Activated CD4-positive, CD25-positive, alpha-beta regulatory T cell treated with anti-CD3 and anti-CD28 coated beads, Interleukin-2, amount 50 U/mL, for 72 hours (primary cell): ENCODE measurements at places on chromosomes 5 and 9.

GRCh38 chr9:96057155-96057554 is 181.7 kb downstream of the ERCC6L2 start:
- no peak for DNase-seq

- no peak for DNase-seq
These were observed 24.9 kb upstream of the CEP120 start for GRCh38 chr5:123448017-123448617.

DNA sequence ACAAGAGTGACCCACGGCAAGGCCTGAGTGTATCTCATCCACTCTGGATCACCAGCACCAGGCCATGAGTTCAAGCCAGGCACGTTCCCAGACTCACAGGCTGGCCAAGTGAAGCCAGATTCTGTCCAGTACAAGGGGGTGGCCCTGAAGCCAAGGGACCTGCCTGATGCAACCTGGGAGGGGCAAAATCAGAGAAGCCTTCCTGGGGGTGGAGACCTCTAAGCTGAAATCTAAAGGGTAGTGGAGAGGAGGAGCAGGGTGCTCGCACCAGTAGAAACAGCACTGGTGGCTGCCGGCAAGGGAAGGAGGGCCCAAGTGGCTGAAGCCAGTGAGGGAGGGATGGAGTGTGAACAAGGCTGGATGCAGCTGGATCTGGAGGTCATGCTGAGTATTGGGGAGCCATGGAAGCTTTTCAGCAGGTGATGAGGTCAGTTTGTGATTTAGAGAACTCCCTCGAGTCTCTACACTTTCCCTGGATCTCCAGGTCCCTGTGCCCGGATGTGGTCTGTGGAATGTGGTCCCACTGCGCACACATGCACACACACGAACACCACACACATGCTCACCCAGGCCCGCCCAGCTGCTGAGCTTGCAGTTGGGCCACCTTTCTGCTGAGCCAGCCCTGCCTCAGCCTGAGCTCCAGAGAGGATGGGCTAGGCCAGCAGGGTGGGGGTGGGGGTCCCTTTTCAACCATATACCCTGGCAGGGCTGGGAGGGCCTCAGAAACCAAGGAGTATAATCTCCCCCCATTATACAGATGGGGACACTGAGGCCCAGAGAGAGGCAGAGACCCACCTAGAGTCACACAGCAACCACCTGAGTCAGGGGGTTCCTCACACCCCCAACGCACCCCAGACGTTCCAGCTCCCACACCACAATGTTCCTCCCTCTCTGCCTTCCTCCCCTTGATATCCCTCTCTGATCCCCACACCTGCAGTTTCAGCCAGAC is 1.6 kb downstream of the PIP5KL1 start:
- no peak for DNase-seq

DNA sequence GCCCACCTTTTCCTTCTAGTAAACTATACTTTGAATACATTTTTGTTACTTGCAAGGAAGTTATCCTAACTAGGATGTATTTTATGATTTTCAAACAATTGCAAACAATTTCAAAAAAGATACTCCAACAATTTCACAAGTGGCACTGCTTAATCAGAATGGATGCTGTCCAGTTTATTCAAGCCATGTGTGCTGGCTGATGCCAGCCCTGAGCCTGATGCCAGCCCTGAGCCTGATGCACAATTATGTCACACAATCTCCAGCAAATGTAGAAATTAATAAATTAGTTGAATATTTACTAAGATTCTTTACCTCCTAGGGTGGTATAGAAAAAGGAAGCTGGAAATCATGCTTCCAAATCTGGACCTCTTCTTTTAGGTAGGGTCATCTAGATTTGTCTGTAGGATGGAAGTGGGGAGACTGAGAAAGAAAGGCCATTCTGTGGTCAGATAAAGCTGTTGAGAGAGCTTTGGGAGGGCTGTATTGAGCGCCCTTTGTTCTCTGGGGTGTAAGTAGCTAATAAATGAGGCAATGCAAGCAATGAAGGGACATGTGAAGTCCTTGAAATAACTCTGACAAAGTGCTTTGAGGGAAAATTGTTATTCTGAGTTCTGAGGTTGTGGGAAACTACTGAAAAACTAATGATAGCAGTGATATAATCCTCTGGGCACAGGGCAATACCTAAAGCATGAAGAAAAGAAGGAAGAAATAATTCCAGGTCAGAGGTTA is 5.8 kb upstream of the C6 start:
- no peak for DNase-seq

GRCh38 chr5:68734781-68735180 is 359.0 kb upstream of the SLC30A5 start:
- DNase-seq = no peak

DNA sequence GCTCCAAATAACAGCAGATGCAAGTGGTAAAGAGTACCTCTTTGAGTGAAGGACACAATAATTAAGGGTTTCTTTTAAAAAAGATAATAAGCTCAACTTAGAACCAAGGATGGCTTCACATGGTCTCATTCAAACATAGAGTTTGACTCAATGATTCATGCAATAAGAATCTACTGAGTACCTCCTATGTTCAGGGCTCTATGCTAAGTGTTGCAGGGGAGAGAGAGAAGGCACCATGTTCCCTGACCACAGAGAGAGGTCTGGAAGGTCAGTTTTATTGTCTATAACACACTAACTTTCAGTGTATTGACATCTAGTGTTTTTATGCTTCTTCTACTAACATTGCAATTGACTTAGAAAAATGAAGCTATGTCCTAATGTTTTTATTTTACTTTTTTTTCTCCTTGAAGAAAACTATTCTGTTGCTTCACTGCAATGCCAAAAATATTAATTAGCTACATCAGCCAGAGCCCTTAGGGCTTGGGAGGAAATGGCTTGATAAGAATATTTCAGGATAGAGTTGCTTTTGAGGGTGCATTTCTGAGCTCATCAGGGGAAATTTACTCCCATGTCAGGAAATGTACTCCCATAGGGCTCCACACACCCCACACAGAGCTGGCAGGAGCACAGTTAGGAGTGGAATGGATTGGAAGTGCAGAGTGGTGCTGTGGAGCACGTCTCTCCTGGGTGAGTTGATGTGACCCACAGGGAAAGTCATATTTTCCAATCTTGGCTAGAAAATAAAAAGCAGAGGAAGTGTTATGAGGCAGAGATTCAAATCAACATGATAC is 106.6 kb downstream of the PDE8B start:
- no peak for DNase-seq

GRCh38 chr5:177330991-177331842 is 19.5 kb upstream of the MXD3 start:
- no peak for DNase-seq

GRCh38 chr9:6564360-6564759 is 81.2 kb downstream of the GLDC start:
- no peak for DNase-seq

- no peak for DNase-seq
These were observed 118.0 kb upstream of the PCA3 start for GRCh38 chr9:76646249-76646648.

DNA sequence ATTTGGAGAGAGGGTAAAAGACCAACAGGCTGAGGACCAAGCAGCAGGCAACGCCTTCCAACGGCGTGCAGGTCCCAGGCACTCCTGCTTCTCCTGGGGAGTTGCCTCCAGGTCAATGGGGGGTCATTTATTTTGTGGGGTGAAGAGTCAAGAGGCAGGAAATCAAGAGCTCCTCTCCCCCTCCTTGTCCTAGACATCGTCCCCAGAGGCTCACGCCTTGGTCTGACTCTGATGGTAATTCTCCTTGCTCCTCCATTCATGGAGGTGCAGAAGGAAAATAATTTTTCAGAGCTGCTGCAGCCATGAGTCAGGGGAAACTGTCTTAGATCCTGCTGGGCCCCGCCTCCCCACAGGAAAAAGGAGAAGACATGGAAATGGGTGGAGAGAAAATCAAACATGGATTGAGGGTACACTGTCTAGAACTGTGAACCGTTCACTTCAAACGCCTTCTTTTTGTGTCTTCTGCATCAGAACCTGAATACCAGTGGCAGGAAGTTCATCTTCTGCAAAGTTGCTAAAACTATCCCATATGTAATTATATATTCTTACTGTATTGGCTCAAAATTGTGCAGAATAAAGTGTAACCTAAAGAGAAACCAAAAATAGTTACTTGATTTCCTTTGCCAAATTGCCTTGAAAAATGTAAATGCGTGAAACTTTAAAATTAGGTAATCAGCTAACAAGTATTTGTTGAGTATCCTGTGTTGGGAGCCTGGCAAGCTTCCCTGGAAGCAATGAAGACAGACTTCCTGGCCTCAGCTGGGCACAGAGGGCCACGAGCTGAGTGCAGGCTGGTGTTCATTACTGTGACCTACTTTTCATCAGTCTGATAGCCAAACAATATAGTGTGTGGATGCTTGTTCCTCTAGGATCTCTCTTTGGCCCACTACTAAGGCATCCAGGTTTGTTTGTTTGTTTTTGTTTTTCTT is 142.0 kb downstream of the CMYA5 start:
- no peak for DNase-seq

DNA sequence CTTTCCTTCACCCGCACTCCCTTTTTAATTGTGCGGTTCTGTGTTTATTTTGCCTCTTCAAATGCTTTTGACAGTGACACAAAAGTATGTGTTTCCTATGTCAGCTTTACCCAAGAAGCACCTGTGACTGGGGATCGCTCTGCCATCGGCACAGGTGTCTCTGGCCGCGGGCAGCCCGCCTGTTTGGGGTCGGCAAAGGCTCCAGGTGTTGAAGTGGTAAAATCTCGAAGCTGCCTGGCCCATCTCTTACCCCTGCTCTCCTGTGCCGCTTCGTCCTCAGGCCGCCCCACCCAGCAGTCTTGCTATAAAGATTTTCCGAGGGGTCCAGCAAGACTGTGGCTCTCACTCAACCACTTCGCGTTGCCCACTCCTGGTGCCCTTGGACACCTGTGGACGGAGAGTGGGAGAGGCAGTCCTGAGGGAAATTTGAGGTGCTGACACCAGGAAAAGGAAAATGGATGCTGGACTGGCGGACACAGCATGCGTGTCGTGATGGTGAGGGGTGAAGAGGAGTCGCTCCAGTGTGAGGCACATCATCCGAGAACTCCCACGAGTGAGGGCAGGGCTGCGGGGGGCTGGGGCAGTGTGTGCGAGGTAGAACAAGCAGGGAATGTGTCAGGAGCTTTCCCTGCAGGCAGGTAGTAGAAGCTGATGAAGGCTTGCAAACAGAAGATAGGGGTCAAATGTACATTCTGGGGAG is 29.1 kb upstream of the CEP72 start:
- DNase-seq = no peak

- DNase-seq = no peak
These were observed 209.6 kb upstream of the TNC start for GRCh38 chr9:115327436-115328122.

DNA sequence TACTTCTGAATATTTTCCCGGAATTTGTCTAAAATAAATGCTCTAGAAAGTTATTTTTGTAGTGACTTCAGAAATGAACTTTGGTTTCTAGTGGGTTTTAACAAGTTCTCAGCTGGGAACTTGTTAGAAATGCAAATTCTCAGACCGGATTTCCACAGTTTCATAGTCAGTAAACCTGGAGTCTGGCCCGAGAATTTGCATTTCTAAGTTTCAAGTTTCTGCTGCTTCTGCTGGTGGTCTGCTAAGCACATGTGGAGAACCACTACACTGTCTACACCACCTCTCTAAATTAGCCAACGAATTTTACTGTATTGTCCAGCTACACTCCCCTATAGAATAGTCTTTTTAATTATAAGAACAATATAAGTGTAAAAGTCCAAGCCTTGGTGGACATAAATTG is 208.0 kb downstream of the CHSY3 start:
- DNase-seq = no peak

DNA sequence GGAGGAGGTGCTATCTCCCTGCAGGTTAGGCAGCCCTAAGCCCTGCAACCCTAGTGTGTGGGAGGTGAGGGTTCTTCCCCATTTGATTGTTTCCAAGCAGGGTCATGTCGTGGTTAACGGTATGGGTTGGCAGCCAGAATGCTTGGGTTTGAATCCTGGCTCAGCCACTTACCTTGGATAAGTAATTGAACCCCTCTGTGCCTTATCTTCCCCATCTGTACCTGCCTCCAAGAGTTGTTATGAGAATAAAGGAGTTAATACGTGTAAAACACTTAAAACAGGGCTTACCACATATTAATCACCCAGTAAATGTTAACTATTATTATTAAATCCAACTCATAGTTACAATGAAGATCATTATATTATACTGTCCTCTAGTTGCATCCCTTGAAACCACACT is 52.2 kb upstream of the SPATA31E1 start:
- no peak for DNase-seq

DNA sequence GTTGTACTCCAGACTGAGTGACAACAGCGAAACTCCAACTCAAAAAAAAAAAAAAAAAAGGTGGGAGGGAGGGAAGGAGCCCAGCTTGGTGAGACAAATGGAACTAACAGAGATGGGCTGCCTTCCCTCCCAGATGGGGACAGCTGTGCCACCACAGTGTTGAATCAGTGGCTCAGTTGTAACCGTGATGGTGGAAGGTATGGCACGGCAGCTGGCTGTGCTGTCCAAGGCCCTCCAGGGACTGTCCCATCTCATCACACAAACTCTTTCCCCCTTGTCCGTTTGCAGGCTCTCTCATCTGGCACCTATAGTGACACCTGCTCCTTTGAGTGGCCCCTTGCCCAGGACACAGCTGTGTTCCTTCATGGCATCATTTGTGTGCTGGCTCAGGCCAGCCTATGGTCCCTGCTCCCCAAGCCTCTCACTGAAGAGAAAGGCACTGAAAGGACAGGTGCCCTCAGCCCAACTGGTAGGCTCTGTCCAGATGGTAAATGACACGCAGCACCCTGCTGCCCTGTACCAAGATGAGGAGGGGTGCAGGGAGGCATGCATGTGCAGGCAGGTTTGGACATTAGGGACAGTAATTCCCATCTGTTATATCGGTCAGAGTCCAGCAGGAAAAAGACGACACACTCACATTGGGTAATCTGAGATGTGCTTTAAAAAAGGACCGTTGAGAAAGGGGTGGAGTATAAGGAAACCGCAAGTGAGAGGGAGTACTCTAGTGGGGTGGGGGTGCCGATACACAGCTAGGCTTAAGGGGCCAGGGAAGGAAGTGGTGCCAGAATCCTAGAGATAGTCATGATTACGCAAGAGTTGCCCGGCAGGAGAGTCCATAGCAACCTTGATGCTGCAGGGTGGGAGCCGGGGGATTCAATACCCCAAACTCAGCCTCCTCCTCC is 4.3 kb downstream of the SMIM33 start:
- DNase-seq = no peak

GRCh38 chr5:51095486-51095885 is 287.8 kb upstream of the ISL1 start:
- DNase-seq = no peak

GRCh38 chr9:100350188-100350587 is 2.6 kb downstream of the TEX10 start:
- no peak for DNase-seq

- no peak for DNase-seq
These were observed 362.1 kb upstream of the CCNH start for GRCh38 chr5:87774804-87775203.

- DNase-seq = no peak
These were observed 92.4 kb downstream of the GNAQ start for GRCh38 chr9:77939149-77939668.

DNA sequence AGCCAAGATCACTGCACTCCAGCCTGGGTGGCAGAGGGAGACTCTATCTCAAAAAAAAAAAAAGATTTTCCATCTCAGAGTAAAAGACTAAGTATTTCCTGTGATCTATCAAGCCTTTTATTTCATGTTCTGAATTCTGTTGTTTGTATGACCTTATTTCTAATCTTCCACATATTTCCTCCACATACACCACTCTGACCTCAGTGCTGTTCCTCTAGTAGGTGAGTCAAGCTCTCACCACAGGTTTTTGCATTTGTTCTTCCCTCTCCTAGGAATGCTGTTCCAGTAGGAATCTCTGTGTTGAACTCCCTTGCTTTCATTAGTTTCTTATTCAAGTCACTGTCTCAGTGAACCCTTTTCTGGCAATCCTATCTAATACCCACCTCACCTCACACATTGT is 68.1 kb downstream of the INVS start:
- no peak for DNase-seq

- DNase-seq = no peak
These were observed 141.8 kb downstream of the FAM174A start for GRCh38 chr5:100676817-100677631.
